ENCODE measurements at places on chromosomes 7 and 10.

DNA sequence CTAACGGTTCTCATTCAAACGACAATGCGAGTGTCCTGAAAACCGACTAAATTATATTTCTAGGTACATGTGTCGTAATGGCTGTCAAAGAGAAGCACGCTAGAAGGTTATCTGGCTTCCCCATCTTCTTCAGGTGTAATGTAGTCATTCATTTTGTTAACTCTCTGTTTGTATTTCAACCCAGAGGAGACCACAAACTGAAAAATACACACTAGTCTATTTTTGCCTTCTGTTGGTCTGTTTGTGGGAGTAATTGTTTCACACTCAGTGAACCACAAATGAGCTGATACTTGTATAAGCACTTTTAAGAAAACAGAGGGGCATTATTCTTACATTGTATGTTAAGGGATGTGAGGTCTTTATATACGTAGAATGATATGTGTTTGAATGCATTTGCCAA lies 305.9 kb downstream of the GATA3 start:
- DNase-seq: no peak

GRCh38 chr7:146129296-146129695 lies 12.7 kb downstream of the CNTNAP2 start:
- no peak for DNase-seq

DNA sequence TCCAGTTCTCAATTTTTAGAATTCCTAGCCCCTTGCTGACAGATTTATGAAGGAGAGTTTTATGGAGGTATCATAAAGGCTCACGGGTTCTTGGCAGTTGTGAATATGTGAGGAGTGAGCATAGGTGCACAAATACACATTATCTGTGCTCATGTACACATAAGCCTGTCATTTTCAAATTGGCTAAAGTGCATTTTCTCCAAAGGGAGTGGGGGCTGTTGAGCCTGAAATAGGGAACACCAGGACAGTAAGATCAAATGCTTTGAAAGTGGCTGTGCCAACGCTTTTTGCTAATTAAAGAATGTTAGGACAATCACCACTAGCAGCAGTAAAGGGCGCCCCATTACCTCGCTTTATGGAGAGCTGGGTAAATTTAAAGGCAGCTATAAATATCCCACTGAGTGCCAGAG lies 8.3 kb upstream of the LRRC4 start:
- DNase-seq: no peak

GRCh38 chr7:102042016-102042656 lies 224.7 kb downstream of the CUX1 start:
- no peak for DNase-seq

GRCh38 chr10:132347931-132348267 lies 15.9 kb downstream of the LRRC27 start:
- no peak for DNase-seq

DNA sequence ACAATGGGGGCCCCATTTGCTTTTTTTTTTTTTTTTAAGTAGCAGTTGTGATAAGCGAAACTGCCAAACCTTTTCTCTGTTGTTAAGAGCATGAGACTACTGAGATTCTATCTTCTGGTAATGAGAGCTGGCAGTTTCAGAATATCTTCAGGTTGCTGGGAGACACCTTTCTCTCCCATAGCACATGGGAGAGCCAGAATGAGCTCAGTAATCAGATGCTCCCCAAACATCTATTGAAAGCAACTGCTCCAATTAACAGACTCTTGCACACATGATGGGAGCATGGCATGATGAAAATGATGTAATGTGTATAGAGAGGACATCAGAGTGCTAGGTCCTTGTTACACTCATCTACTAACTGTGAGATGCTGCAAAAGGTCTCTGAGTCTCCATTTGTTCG lies 18.8 kb downstream of the MYO3A start:
- no peak for DNase-seq

GRCh38 chr7:25206765-25207164 lies 21.5 kb downstream of the NPVF start:
- DNase-seq: no peak

DNA sequence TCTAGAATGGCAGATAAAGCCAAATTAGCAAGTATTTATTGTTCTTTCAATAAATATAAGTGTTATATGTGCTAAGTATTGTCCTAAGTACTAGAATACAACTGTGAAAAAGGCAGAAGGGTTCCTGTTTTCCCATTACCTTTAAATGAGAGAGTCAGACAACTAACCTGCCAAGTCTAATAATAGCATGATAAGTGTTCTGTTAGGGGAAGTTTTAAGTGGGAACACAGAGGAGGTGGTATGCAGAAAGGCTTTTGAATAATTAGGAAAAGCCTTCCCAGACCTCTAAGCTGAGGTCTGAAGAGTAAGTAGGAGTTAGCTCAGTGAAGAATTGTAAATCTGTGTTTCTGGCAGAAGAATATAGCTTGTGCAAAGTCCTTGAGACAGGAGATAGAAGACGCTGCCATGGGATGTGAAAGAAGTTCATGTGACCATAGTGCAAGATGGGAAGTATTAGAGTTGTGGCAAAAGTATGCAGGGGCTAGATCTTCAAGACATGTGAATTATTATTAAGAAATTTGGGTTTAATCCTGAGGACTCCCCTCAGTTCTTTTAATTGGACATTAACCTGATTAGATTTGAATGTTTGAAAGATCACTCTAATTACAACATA lies 12.5 kb downstream of the SHOC2 start:
- DNase-seq: no peak

DNA sequence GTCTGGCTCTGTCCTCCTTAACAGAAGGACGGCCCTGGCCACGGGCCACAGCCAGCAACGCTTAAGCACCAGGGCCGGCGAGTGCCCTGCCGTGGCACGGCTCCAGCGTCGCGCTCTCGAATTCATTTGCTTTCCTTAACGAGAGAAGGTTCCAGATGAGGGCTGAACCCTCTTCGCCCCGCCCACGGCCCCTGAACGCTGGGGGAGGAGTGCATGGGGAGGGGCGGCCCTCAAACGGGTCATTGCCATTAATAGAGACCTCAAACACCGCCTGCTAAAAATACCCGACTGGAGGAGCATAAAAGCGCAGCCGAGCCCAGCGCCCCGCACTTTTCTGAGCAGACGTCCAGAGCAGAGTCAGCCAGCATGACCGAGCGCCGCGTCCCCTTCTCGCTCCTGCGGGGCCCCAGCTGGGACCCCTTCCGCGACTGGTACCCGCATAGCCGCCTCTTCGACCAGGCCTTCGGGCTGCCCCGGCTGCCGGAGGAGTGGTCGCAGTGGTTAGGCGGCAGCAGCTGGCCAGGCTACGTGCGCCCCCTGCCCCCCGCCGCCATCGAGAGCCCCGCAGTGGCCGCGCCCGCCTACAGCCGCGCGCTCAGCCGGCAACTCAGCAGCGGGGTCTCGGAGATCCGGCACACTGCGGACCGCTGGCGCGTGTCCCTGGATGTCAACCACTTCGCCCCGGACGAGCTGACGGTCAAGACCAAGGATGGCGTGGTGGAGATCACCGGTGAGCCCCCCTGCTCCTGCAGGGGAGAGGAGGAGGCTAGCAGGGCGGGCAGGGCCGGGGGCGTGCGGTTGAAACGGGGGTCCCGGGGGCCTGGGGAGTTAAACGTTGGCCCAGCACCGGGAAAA lies at the start of gene HSPB1:
Gene HSPB1, plus strand, starts transcription at position 327 of the 855 bp plus-strand sequence. Its CDS starts 40 bp downstream, at position 367.
- peak; percentile 67 for DNase-seq

DNA sequence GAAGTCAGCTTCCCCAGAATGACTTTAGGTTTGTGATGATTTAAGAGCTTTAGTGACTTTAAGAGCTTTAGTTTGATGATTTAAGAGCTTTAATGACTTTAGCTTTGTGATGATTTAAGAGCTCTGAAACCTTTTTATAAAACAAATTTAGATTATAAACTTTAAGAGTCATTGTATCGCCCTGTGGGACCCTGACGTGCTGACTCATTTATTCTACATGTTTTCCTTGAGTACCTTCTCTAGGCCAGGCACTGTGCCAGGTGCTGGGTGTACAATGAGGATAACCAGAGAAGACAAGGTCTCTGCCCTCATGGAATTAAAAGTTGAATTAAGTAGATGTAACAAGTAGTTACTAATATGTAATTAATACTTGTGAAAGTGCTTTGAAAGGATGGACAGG lies 45.4 kb downstream of the CNNM1 start:
- DNase-seq: no peak

DNA sequence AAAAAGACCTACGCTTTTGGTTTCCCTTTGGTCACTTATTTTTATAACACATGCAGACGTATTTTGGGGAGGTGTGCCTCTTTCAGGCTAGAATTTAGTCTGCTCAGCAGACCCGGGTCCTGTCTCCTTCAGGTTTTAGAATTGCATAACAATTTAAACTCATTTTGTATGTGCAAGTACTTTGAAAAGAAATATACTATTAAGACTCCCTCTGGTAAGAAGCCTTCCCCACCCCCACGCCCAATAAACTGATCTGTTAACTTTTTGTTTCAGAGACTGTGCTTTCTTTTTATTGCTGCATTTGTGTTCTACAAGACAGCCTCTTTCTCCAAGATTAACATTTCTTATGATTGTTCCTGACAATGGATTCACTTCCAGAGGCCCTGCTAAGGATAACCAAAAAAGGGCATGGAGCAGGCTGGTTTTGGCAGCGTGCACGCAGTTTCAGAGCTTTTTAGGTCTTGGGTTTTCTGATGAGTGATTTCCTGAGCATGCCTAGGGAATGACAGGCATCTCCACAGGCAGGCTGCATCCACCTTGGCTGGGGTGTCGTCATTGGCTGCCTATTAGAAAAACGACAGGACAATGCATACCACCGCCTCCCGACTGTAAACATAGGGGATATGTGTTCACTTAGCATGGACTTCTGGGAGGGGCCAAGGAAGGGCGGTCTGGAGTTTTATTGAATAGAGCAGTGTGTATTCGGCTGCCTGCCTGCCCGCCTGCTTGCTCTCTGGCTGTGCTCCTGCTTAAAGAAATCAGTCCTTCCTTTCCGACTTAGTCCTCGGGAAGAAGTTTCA lies at the start of gene CALD1:
Gene CALD1, plus strand, starts transcription at position 694 of the 800 bp plus-strand sequence. CDS start 88,100 bp downstream, outside the sequence.
- DNase-seq: no peak

- DNase-seq: no peak
These were observed 27.0 kb downstream of the MCMBP start for GRCh38 chr10:119845656-119846055.

GRCh38 chr7:50562136-50562535 lies 3.1 kb downstream of the DDC start:
- DNase-seq: no peak

- DNase-seq: no peak
These were observed 27.5 kb downstream of the STRA8 start for GRCh38 chr7:135260930-135261721.

DNA sequence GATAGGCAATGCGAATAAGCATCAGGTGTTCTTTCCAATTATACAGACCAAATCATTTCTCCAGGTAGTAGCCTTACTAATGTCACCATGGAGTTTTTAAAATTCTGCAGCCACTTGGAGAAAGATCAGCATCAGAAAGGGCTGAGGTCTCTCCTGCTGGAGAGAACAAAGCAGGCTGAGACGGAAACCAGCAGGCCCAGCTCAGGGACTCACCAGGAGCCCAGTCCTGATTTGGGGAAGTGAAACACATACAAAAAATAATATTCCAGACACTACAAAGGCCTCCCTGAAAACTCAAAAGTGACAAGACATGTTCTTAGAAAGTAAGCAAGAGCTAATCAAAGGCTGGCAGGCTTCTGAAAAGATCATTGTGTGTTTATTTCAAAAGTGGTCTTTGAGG lies 207.1 kb upstream of the GHITM start:
- DNase-seq: no peak

GRCh38 chr10:109587366-109587765 lies 335.9 kb downstream of the XPNPEP1 start:
- no peak for DNase-seq

DNA sequence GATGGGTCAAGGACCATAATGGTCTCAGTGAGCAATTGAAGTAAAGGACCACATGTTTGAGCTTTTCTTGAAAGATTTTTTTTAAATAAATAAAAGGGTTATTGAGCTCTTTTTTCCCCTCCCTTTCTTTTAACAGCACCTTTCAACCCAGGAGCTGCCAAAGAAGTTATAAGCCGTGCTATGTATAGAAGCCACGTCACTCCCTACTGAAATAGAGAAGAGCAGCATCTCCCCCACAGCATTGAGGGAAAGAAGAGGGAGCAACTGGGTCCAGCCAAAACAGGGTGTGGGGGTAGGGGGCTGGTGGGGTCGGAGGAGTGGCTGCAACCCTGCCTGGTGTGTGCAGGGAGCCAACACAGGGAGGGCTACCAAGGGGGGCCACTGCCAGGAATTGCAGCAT lies 227.2 kb downstream of the PLXNA4 start:
- DNase-seq: no peak

DNA sequence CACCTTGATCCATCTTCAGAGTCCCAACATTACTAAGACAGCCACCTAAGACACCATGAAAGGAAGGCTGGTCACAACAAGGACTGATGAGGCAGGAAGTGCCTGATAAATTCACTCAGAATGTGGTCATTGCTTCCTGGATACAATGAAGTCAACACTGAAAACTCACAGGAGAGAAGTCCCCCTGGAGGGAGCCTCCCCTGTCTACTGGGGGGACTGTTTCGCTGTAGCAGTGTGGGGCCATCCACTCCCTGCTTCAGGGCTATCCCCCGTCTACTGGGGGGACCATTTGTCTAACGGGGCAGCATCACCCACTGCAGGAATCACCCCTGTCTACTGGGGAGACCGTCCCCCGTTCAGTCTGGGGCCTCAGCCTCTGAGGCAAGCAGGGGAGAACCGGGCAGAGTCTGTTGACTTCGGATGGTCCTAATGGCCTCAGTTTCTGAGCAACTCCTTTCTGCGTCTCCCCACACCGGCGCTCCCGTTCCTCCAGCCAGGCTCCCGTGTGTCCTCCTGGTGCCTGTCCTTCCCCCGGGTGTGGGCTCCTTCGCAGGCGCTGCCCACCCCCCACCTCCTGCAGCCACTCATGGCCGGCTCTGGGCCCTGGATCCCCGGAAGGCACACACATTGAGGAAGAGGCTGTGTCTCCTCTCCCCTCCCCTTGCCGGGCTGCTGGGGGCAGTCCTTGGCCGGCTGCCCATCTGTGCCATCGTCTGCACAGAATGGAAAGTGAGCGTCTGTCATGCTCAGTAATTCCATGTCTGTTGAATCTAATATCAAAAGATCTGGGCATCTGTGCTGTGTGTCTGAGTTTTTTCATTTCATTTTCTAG lies 59.9 kb upstream of the DNAJB6 start:
- no peak for DNase-seq

- no peak for DNase-seq
These were observed 30.1 kb downstream of the LUC7L2 start for GRCh38 chr7:139389774-139390173.

DNA sequence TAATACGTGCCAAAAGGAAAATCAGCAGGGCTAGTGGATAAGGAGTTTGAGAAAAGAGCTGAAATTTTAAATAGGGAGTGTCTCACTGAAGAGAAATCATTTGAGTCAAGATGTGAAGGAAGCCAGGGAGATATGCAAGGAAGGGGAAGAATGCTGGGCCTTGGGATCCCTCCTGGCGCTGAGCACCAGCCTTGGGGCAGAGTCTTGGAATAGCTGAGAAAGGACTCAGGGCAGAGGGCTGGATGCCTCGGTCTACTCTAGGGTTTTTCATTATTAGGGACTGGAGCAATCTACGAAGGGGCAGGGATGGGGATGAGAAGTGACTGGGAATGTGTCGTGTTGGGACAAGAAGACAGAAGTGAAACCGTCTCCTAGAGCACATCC lies 484 bp downstream of the ZWINT start:
- DNase-seq: no peak

DNA sequence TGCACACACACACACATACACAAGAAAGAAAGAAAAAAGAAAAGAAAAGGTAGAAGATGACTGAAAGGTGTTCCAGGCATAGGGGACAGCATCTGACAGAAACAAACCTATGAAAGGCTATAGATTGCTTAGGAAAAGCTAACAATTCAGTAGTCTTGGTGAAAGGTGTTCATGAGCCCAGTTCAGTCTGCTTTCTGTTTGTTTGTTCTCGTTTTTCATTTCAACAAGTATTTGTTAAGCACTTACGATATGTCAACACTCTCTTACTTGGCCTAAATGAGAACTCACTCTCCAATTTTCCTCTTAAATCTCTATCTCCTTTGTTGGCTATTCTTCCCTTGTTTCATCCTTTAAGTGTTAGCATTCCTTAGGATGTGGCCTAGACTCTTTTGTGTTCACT lies 133.2 kb downstream of the GRM8 start:
- no peak for DNase-seq

Data from activated CD4-positive, CD25-positive, alpha-beta regulatory T cell treated with anti-CD3 and anti-CD28 coated beads, Interleukin-2, amount 50 U/mL, for 72 hours (primary cell).